Type B pancreatic cell (in vitro differentiated cells): ENCODE measurements at places on chromosomes 5 and 9.

GRCh38 chr5:120706877-120707276, 242.8 kb downstream of the PRR16 start:
- DNase-seq: no peak

- no peak for DNase-seq
Observed at GRCh38 chr9:90986161-90986560, 184.5 kb downstream of the SYK start.

DNA sequence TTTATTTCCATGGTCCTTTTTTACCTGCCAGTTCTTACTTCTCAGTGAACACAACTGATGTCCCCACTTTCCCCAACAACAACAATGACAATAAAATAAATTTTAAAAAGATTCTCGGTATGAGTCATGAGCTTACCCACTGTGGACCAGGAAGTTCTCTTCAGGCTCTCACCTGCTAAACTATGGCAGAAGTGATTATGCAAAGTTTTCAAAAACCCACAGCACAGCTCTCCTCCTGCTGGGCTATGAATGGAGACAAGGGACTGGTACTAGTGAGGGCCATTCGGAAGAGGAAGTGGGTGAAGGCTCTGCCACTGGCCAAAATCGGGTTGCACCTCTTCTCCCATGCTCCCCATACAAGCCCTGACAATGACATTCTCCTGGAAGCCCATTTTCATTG, 429.4 kb downstream of the PIK3R1 start:
- DNase-seq: no peak

DNA sequence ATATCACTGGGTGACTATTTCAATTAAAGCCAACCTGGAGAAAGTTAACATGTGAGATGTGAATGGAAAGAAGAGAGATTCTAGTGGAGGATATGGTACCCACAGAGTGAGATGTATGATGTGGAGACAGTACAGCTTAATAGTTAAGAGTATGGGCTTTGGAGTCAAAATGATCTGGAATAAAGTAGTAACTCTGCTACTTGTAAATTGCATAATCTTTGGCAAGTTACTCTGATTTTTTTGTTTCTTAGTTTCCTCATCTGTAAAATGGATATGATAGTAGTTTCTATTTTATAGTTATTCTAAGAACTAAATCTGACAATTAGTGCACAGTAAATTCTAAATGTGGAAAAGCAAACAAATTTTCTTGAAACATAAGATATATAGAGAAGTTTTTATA, 79.2 kb downstream of the ISOC1 start:
- DNase-seq: no peak

GRCh38 chr9:95497772-95498171, 19.0 kb downstream of the PTCH1 start:
- DNase-seq: no peak

DNA sequence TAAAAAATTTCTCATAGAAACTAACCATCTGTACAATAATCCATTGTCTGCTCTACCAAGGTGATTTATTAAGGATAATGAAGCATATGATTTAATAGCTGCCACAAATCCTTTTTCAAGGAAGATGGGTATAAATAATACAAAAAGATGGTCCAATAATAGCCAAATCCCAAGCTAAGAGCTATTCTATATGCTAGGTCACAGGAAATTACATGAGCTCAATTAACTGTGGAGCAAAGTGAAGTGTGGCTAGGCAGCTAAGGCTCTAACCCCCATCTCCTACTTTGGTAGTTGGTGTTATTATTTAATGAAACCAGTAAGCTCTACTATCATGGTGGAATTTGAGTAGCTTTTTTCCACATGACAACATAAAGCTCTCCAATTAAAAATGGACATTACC, 1045.0 kb upstream of the DMAC1 start:
- no peak for DNase-seq

GRCh38 chr5:60295423-60295822, 401.9 kb upstream of the PDE4D start:
- DNase-seq: no peak

GRCh38 chr9:37534901-37535300, 41.3 kb downstream of the FBXO10 start:
- no peak for DNase-seq

DNA sequence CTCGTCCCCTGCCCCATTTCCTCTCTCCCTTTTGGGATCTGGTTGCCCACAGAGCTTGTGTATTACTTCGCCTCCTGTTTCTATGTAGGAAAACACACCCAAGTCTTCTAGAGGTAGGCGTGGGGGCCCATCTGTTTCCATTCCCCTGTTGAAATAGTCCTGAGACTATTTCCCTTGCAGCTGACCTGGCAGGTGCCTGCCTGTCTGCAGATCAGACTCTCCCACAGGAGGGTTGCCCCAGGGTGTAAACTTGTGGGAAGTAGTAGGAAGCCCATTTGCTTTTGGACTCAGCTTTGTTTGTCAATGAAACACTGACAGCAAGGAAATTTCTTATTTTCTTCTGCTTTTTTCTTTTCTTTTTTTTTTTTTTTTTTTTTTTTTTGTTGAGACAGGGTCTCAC, 16.3 kb upstream of the GARNL3 start:
- no peak for DNase-seq

GRCh38 chr9:89021154-89021803, 30.0 kb downstream of the S1PR3 start:
- DNase-seq: no peak

DNA sequence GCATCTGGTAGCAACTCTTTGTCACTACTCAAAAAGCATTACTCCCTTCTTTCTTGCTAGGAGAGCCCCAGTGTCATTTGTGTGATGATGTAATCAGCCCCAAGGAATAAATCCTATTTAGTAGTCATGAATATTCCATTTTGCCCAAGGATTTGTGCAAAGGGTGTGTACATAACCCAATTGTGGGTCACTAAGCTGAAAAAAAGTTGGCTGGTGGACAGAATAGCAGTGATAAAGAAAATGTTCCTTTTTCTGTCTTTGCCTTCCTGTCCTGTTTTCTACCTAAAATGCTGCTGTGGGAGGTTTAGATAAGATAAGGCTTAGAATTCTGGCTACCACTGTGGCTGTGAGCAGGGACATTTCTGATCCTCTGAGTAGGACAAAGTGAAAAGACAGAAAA, 223.1 kb upstream of the ITGA1 start:
- DNase-seq: no peak

GRCh38 chr9:7976167-7976755, 176.7 kb upstream of the DMAC1 start:
- DNase-seq: no peak

DNA sequence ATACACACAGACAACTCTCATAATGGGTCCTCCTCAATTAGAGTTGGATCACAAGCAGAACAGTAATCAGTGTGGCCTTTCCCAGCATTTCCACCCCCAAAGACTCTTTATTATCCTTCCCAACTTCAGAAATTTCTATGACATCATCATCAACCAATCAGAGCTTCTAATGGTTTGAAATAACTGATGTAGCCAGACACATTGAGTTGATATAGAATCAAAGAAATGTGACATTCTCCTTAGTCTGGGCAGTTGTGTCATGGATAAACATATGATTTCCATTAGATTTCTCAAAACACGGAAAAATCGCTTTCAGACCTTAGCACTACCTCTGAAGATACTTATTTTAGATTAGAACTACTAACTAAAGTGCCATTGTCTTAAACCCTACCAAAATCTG, 75.7 kb upstream of the NFIB start:
- no peak for DNase-seq

DNA sequence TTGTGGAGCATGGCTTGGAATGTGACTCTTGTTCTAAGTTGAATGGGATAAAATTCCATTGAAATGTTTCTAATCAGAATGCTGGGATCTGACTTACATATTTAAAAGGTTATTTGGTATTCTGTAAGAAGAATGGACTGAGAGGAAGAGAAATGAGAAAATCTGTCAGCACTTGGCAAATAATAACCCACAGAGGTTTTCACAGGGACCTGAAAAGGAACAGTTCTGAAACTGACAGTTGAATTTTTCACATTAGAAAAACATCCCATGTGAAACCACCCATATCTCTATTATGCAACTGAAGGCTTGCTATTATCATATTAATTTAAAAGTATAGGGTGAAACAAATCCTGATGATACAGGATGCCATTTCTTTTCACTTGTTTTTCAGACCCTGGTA, 302.7 kb downstream of the EPB41L4A start:
- DNase-seq: no peak

DNA sequence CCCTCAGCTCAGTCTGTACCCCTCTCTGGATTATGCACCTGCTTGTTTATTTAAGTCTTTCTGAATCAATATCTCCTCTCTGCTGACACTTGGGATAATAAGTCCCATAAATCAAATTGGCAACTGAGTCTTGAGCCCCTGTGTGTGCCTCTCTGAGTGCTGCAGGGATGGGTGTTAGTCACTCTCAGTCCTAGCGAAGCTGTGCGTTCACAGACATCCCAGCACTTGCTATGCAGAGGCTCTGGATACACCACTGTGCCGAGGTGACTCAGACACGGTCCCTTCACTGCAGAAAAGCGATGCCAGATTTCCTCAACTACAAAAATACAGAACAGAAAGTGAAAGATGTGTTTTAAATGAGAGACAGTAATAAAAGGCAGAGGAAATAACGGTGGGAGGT, 4.1 kb upstream of the KCNMB1 start:
- DNase-seq: no peak

GRCh38 chr9:126638571-126639132, 24.9 kb downstream of the LMX1B start:
- no peak for DNase-seq

DNA sequence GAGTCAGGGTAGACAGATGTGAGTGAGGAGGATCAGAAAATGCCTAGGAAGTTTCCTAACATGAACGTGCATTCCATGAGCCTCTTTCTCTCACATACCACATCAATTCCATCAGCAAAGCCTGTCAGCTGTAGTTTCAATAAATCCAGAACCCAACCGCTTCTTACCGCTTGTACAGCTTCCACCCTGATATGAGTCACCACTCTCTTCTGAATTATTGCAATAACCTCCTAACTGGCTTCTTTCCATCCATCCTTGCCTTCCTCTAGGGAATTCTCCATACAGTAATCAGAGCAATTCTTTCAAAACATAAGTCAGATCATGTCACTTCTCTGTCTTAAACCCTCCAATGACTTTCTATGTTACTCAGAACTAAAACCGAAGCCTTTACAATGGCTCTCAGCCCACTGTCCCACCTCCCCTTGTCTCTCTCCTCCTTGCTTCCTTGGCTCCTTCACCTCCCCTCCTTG, 8.1 kb upstream of the RAD23B start:
- no peak for DNase-seq

DNA sequence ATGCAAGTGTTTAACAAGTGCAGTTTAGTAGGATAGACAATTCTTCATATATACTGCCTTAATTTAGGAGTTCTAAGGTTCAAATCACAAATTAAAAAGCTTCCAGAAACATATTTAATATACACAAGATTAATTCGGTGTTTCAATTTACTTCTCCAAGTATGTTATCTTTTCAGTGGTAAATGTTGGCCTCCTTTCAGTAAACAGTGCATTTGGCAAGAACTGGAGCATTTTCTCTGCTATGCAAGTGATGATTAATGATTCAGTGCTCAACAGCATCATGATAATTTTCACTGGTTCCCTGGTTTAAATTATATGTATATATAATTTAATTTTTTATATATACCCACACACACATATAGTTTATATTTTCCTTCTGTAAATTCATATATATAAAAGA, 541.7 kb downstream of the EFNA5 start:
- no peak for DNase-seq

- DNase-seq: no peak
Observed at GRCh38 chr5:60510049-60510448, 189.9 kb downstream of the DEPDC1B start.

- DNase-seq: no peak
Observed at GRCh38 chr5:58980890-58981289, 398.0 kb downstream of the RAB3C start.

GRCh38 chr5:148725675-148726074, 71.3 kb upstream of the HTR4 start:
- no peak for DNase-seq

GRCh38 chr9:104094534-104095015, 466 bp downstream of the SMC2 start:
- DNase-seq: no peak

- DNase-seq: no peak
Observed at GRCh38 chr5:100647461-100648230, 112.5 kb downstream of the FAM174A start.

DNA sequence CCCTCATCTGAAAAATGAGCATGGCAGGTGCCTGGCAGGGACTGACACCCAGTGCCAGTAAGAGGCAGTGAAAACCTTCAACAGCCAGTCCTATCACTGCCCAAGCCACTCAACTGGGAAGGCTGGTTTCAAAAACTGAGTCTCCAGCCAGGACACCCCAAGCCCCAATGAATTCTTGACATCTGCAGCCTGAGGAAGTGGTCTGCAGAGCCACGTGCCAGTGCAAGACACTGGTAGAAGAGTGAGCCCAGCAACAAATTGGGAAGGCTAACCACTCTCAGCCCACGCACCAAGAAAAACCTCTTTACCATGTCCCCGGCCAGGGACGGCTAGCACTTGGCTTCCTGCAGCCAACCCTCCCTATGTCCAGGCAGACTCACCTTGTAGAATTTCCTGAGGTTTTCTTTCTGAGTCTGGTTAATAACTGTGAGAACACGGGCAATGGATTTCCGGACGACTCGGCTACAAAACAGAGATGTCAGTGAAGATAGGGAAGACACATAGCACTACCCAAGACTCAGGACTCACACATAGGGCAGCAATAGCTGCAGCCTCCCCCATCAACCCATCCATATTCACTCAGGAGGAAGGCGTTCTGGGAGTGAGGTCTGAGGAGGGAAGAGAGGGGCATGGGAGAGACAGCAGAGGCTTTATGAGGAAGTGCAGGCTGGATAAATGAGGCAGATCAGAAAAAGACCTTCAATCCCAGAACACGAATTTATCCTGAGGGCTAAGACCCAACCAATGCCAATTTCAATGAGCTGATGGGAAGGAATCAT, 1.8 kb downstream of the RPL35 start:
- no peak for DNase-seq

GRCh38 chr5:10853154-10853553, 92.1 kb upstream of the DAP start:
- no peak for DNase-seq

DNA sequence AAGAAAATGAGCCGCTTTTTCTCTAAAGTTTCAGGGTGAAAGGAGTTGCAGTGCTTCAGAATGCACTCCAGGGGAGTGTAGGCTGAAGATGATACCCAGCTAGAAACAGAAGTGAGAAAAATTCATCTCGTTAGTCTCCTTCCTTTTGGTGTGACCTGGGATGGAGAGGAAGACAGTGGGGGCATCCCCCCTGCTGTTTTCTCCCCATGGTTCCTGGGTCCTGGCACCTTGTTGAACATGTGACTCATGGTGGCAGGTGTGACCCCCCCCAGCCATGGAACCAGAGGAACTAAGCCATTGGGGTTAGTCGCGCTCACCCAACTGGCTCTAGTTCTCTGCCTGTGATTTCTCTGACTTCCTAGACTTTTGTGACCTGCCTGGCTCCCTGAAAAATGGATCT, 424.6 kb downstream of the CSNK1G3 start:
- DNase-seq: no peak

- peak; percentile 15 for DNase-seq
Observed at GRCh38 chr5:139962445-139962844, 80.7 kb downstream of the NRG2 start.

- no peak for DNase-seq
Observed at GRCh38 chr9:73215249-73215648, 63.6 kb downstream of the ANXA1 start.

GRCh38 chr9:109046346-109046745, 33.0 kb upstream of the CTNNAL1 start:
- no peak for DNase-seq

GRCh38 chr9:121999556-121999955, 93.6 kb downstream of the TTLL11 start:
- DNase-seq: peak; percentile 16
